ENCODE measurements at places on chromosomes 16 and 17.

DNA sequence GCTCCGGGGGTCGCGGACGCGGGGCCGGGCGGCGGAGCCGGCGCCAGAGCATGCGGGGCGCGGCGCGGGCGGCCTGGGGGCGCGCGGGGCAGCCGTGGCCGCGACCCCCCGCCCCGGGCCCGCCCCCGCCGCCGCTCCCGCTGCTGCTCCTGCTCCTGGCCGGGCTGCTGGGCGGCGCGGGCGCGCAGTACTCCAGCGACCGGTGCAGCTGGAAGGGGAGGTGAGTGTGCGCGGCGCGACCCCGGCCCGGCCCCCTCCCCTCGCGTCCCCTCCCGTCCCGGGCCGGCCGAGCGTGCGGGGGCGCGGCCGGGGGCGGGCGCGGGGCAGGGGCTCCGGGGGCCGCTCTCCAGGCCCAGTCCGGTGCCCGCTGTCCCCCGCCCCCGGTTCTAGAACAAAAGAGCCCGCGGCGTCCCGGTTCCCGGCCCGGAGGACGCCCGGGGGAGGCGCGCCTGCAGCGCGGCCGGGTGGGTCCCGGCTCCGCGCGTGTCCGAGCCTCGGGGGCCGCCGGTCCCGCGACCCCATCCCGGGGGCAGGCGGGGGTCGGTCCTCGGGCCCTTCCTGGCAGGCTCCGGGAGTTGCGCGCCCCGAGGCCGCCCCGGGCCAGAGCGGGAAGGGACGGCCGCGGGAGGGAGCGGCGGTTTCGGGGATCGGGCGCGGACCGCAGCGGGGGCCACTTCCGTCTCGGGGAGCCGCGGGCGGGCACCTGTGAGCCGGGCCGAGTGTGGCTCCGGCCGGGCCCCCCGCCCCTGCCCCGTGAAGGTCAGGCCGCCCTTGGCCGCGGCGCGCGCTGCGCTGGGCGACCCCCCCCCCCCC lies 563 bp downstream of the METRNL start:
- DNase-seq, result no peak

GRCh38 chr17:10738521-10739258 lies 8.9 kb upstream of the TMEM220 start:
- no peak for DNase-seq

DNA sequence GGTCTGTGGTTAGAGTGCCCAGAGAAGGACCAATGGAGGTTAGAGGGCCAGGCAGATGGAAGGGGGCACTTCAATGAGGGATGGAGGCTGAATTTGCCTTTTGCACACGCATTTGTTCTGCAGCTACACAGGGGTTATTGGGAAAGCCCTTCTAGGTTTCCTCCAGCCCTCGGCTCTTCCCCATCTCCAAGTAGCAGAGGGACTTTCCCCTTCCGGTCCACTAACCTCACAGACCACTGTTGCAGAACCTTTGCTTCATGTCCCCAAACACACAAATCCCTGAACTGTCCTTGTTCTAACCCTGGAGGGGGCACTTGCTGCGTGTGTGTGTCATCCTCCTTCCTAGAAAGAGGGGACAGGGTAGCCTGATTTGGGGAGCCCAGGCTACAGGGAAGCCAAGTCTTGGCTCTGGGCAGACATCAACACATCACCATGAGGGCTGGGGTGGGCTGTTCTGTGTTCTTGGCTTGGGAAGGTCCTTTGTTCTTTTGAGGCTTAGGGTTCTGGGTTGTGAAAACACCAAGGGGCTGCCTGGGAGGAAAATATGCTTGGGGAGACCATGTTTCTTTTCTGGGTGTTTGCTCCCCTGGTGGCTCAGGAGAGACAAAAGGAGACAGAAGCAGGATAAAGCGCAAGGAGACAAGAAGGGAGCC lies 7.3 kb upstream of the NR1D1 start:
- peak; percentile 79 for DNase-seq

DNA sequence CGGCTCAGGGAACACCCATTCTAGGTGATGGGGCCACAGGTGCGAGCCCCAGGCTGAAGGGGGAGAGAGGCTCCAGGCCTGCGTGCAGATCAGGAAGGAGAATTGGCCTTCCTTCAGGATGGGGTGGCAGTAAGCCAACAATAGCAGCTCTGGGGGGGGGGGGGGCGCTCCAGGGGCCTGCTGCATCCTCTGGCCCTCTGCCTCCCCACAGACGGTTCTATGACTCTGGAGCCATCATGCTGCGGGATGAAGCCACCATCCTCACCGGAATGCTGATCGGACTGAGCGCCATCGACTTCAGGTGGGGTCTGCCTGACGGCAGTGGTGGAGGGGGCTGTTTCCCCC lies 6.1 kb downstream of the RUNDC3A start:
- no peak for DNase-seq

GRCh38 chr17:63116228-63116627 lies 150.2 kb downstream of the TANC2 start:
- DNase-seq, result no peak

DNA sequence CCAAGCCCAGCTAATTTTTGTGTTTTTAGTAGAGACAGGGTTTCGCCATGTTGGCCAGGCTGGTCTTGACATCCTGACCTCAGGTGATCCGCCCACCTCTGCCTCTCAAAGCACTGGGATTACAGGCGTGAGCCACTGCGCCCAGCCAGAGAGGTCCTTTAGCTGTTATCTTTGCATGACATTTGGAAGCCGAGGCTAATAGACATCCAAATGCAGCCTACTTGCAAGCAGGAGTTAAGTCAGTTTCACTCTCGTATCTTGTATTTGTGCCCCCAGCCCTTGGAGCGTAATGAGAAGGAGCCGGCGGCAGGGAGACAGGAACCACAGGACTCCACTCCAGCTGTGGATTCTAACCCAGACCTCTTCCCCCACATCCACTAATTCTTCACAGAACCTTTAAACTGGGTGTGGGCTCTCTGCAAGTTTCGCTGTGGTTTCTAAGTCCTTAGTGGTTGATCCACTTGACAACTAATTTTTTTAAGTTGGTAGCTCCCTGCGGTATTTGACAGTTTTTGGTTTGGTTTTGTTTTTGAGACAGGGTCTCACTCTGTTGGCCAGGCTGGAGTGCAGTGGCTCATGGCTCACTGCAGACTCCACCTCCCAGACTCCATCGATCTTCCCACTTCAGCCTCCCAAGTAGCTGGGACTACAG lies 3.1 kb upstream of the CYTH1 start:
- DNase-seq, result no peak

GRCh38 chr17:7843257-7843535 lies 9.2 kb downstream of the KDM6B start:
- DNase-seq, result no peak

- no peak for DNase-seq
Observed at GRCh38 chr17:78667741-78668640, 90.8 kb upstream of the DNAH17 start.

DNA sequence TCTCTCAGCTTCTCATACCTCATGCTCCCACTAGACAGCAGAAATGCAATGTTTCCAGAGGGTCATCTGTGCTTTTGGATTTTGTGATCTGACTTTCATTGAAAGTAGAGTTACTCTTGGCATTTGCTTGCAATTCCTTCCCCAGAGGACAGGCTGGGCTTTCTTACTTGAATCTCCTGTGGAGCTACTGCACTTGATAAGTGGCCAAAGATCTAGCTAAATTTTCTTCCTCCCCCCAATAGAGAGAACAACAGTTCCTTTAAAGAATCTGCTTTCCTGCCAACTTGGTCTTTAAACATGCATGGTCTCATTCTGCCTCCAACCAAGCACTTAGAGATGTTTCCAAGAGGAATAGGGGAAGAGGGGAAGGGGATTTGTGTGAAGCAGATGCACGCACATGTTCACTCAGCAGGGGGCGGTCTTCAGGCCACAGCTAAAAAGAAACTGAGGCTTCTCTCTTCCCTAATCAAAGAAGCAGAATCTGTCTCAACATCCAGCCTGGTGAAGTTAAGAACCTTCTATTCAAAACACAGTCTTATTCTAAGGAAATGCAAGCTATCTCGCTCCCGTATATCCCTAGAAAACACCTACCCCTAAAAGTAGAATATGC lies 229.6 kb downstream of the ZFHX3 start:
- DNase-seq, result peak; percentile 18

- no peak for DNase-seq
Observed at GRCh38 chr17:78933025-78933958, 8.1 kb upstream of the TIMP2 start.

DNA sequence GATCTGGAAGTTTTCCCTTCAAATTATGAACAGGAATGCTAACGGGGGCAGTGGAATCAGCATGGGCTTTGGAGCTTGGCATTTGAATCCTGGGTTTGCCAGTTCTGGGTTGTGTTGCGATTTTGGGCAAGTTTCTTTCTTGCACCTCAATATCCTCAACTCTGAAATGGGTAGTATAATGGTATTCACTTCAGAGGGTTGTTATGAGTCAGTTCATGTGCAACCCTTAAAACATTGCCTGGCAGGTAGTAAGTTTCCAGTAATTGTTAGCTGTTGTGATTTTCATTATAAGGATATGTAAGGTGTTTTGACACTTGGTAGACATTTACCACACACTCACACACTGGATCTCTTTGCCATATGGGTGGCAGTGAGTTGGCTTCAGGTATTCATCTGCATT lies 33.4 kb downstream of the SNX29 start:
- no peak for DNase-seq

DNA sequence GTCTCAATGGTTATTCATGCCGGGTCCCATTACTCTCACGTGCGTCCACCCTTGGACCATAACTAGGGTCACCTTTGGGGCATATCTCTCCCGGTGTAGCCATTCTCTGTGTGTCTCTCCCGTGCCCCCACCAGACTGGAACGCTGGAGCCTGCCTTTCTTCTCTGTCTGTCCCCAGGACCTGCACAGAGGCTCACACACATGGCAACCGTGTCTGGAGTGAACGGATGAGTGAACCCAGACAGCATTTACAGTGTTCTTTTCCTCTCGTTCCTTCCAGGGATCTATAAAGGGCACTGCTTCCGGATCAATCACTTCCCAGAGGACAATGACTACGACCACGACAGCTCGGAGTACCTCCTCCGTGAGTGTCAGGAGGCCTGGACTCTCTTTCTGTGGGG lies 26.4 kb upstream of the CACNG1 start:
- DNase-seq, result no peak
